ENCODE measurements at places on chromosomes 6 and 20.

GRCh38 chr6:149974825-149975224 is 11.1 kb downstream of the ULBP1 start:
- DNase-seq: no peak

DNA sequence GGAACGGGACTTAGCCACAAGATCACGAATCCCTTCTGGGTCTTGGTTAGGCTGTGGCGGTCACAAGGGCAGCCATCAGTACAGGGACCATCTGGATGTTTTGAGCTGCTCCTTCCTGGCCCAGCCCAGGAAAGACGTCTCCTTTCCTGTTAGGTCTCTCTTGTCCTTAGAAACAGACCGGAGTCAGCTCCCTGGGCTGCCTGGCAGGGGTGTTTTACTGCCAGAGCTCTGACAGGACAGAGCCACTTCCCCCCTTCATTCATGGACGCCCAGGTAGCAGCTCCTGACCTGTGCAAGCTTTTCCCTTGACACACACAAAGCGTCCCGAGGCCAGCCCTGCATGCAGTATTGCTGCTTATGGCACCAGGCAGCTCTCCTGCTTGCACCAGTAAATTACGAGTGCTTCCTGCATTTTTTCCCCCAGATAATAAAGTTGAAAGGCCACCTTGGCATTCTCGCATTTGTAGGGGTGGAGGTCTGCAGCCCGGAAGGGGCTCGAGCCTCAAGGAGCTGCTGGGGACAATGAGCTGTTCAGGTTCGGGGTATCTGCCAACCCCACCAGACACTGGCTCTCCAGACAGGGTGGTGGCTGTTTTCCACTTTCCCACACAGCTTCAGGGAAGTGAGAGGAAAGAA is 87.4 kb downstream of the NOL4L start:
- no peak for DNase-seq

DNA sequence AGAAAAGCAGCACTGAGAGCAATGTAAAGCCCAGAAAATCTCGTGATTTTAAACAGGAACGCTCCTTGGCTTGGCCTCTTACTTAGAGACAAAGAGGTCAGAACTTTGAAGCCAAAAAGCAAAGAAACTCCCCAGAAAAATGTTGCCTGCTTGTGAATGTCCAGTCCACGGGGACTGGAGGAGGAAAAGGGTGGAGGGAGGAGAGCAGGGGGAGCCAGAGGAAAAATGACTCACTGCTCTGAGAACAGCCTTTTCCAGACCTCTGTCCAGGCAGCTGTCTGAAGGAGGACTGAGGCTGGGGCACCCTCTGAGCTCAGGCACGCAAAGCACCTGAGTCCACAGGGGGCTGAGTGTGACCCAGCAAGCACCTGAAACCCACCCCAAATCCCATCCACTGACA is 64.7 kb downstream of the TRAM2 start:
- DNase-seq: no peak

- DNase-seq: no peak
Observed at GRCh38 chr20:33419140-33419974, 18.0 kb upstream of the CDK5RAP1 start.

- DNase-seq: no peak
Observed at GRCh38 chr6:10184371-10185227, 230.3 kb downstream of the TFAP2A start.

- DNase-seq: no peak
Observed at GRCh38 chr6:4159491-4159890, 24.1 kb upstream of the ECI2 start.

- DNase-seq: no peak
Observed at GRCh38 chr20:9374072-9374471, 140.3 kb upstream of the LAMP5 start.

- DNase-seq: no peak
Observed at GRCh38 chr6:6586671-6587526, 1.6 kb upstream of the LY86 start.

DNA sequence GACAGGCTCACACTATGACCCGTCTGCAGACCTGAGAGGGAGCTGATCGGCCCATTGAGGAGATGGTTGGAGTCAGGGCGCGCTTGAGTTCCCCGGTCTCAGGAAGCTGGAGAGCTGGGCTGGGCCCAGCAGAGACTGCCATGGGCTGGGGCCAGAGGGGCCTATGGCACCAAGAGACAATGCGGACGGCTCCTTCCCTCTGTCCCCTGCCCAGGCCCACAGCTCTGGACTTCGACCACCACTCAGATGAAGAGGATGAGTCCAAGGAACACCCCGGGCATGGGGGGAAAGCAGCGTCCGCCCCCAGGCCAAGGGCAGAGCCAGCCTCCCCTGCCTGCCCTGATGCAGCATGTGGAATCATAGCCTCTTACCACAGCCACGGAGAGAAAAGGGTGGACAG is 40.2 kb upstream of the PHACTR3 start:
- peak; percentile 47 for DNase-seq

DNA sequence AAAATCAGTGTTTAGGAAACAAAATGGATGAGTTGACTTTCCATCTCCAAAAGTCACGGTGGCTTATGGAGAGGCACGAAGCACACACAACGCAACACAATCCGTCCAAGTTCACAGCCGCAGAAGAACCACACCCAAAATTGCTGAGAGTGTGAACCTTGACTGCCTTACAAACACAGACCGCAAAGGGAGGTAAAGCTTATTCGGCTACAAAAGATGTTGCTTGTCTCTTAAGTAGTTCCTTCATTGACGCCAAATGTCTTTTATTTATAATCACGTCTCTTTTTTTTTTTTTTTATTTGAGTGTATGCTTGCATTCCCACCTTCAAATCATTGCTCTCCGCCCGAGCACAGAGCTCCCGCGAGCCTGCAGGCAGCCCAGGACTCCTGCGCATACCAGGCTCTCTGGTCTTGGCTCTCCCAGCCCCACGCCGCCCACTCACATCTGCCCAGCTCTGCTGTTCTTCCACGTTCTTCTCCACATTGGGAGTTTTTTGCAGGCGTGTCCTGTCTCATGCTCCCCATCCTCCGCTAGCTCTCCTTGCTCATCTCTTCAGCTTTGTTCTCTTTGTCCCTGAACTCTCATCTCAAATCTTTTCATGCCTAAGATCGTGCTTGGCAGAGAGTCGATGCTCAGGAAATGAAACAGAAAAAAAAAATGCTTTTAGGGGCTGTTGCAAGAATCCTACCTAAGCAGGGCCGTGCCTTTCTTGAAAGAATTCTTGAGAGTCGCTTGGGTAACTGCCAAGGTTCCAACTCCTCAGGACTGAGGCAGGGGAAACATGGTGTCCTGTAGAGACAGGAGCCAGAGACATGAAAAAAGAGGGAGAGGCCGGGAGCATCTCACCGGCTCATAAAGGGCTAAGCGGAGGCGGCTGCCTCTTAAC is 25.8 kb downstream of the LY86 start:
- DNase-seq: no peak

- no peak for DNase-seq
Observed at GRCh38 chr6:140500849-140501248, 1126.4 kb upstream of the CITED2 start.

GRCh38 chr20:17786221-17786718 is 86.5 kb downstream of the BANF2 start:
- no peak for DNase-seq

DNA sequence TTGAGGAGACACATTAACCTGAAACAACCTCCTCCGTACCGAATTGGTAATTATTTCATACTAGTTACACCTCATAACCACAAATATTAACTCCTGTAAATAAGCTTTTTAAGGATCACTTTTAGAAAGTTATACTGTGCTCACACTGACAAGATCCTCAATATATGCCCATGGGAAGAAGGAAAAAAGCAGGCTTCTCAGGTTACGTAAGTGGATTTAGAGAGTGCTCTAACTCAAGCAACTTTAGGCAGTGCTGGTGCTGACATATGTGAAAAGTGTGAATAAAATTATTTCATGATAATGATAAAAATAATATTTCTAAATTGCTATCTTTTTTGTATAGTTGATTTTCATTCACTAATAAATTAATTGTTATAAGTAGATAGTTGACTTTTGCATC is 76.1 kb downstream of the PRKN start:
- DNase-seq: no peak

GRCh38 chr6:170584954-170585498 is 589 bp upstream of the PDCD2 start:
- DNase-seq: no peak

GRCh38 chr6:163466839-163467390 is 52.4 kb downstream of the QKI start:
- no peak for DNase-seq

GRCh38 chr6:5657684-5658430 is 348.9 kb downstream of the NRN1 start:
- no peak for DNase-seq

DNA sequence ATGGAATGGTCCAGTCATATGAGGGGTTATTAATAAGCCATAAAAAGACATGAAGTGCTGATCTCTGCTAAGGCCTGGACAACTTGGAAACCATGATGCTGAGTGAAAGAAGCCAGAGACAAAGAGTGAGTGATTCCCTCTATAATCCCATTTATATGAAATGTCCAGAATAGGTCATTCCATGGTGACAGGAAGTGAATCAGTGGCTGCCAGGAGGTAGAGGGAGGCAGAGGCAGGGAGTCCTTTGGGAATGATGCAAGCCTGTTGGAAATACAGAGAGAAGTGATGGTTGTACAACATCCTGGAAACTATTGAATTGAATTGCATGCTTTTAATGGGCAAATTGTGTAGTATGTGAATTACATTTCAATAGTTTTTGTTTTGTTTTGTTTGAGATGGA is 26.4 kb downstream of the ANKRD60 start:
- DNase-seq: no peak

- DNase-seq: no peak
Observed at GRCh38 chr6:115891750-115892149, 168.9 kb downstream of the FRK start.

GRCh38 chr6:37092923-37093727 is 76.8 kb upstream of the PIM1 start:
- no peak for DNase-seq

DNA sequence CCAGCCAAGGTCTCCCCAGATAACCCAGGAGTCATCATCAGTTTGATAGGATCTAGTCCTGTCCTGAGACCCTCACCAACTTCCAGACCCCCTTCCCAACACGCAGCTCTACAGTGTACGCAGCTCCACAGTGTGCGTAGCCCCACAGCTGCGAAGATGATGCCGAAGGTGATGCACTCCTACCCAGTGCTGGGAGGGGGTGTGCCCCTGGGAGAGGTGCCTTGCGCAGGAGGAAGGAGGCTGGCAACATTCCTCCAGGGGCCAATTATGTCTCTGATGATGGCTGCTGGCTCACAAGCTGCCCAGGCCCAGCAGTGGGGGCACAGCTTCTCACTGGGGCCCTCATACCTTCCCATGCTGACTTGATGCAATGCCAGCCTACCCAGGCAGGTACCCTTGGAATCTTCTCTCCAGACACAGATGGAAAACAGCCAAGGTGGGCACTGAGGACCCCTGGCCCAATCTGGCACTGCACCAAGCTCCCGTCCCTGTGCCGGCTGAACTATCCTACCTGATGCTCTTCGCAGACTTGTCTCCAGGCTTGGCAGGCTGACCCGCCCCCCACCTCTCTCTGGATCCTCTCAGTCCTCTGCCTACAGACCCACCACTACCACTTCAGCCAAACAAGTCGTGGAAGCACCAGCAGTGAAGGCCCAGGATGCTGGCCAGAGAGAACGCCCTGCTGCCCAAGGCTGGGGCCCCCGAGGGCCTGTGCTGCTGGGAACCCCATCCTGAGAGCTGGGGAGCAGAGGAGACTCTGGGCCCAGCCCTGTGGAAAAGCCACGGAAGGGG is 1.4 kb downstream of the ZNF512B start:
- DNase-seq: no peak

- peak; percentile 56 for DNase-seq
Observed at GRCh38 chr6:35786810-35787209, 6.0 kb downstream of the CLPSL1 start.

DNA sequence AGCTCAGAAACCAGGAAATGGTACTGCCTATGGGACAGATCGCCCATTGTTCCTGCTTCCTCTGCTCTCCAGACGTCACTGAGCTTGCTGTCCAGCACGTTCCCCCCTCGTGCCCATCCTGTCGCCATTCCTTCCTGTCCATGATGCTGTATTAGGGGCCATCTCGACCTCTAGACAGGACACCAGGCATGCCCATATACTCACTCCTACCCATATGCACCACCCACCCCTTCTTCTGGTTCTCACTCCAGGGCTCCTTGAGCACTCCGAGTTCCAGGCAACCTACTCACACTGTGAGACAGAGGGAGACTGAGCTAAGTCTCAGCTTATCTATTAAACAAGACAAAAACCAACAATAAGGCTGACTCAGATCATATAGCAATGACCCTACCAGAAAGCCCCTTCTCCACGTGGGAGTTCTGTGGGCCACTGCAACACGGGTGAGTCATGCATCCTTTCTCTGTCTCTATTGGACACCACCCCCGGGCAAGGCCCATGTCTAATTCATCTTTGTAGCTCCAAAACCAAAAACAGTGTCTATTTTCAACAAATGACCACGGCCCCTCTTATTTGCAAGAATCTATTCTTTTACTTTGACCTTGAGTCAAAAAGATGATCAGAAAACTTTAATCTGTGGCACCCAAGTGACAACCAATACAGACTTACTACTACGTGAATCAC is 65.7 kb downstream of the PSMG4 start:
- DNase-seq: no peak

GRCh38 chr6:146433881-146434731 is 109.5 kb upstream of the RAB32 start:
- DNase-seq: no peak

DNA sequence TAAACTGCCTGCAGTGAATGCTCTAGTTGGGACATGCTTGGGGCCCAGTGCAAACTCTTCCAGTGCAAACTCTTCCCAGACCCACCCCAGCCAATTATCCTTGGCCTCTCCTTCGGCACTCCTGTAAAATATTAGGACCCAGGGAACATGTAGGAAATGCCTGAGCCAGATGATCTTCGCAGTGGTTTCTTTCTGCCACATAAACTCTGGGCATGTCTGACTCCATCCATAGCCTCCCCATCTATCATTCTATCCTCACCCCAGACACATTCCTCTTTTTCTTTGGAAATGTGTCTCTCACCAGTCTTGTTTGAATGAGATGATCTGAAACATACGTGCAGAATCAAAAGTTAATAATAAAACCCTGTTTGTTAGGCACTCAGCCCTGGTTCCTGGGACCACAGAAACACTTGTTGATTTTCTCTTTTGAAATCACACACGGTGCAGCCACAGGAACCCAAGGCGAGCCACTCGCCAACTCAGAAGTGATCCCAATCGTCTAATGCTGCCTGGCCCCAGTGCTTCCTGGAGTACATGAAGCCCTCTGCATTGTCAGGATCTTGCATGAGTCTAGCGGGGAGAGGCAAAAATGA is 108.9 kb upstream of the CST7 start:
- DNase-seq: no peak

- no peak for DNase-seq
Observed at GRCh38 chr20:58179083-58179431, 49.4 kb downstream of the ANKRD60 start.

- no peak for DNase-seq
Observed at GRCh38 chr6:134245706-134246105, 72.2 kb downstream of the SGK1 start.

GRCh38 chr6:102907181-102907580 is 1513.7 kb downstream of the GRIK2 start:
- DNase-seq: no peak

- no peak for DNase-seq
Observed at GRCh38 chr6:54856129-54856528, 9.6 kb downstream of the FAM83B start.

Measured in D341Med (cell line).